Left ventricle myocardium inferior (tissue), 1 donor: ENCODE measurements at places on chromosomes 2 and 18.
A peak's percentile ranks its signal among the peaks of the same experiment; 100 is the strongest.

DNA sequence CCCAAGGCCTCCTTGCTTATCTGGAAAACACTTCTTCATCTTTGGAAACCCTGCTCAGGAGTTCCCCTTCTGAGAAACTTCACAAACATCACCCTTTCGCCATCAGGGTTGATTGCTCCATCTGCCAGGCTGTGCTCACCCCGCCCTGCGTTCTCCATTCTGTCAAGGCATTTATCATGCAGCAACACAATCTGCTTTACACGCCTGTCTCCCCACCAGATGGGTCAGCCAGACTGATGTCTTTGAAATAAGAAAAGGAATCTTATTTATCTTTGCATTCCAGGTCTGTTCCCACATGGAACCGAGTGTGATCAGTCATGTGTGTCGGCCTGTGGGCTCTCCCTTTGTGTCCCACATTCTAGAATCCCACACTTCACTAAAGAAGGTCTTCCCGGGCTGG lies 110.0 kb upstream of the ARL4C start:
- no peak for DNase-seq

DNA sequence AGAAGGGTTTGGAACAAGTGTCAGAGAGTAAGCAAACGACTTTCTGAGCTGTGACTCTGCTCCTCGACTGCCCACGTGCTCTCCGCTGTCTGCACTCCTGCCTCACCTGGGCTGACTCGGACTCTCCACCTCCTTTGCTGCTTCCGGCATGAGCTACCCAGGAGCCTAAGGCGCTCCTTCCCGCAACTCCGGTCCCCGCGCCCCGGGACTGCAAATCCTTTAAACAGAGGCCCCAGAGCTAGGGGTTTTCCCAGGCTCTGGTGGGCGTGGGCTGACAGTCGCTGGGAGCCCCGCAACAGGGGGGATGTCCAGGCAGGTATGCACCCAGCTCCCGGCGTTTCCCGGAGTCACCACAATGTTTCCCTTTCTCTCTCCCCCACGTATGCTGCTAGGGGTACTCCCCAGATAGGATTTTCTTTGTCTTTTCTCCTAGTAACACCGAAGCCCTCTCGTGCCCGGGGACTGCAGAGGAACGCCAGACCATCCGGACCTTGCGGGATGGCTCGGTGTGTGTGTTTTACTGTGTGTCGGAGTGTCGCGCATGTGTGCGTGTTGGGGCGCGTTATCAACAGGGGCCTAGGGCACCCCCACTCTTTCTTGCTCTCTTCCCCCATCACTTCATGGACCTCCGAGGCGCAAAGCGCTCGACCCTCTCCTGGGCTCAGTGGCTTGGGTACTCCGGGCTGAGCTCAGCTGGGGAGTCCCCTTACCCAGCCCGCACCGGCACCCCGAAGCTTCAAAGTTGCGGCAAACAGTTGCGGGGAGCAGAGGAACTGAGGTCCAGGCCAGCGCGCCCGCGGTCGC lies 691 bp upstream of the THSD7B start:
- no peak for DNase-seq

DNA sequence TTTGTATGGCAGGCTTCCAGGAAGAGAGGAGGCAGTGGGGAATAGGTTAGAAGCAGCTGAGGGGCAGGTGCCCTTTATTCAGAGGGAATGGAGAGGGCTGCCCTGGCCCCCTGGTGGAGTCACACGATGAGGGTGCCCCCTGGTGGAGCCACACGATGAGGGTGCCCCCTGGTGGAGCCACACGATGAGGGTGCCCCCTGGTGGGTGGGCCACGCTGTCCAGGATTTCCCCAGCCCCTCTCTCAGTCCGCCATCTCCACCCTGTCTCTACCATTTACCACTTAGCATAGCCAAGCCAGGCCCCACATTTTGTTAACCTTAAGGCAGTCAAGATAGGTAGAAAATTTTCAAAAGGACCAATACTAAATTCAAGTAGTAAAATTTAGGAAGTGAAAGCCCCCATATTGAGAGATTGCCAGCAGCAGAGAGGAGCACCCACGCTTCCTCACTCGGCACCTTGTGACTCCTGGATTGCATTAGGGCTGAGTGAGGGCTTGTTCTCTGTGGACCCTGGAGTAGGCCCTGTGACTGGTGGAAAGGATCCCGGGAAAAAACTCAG lies 10.4 kb upstream of the FAM228A start:
- DNase-seq = peak; percentile 15

DNA sequence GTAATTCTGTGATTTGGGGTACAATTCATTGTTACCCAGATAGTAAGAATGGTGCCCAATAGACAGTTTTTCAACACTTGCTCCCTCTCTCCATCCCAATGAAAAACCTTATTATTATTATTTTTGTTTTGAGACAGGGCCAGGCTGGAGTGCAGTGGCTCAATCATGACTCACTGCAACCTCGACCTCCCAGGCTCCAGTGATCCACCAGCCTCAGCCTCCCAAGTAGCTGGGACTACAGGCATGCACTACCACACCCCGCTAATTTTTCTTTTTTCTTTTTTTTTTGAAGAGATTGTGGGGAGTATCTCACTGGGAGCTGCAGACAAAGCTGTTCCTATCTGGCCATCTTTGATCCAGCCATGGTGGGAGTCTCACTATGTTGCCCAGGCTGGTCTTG lies 7.2 kb downstream of the TGFA start:
- DNase-seq = no peak

DNA sequence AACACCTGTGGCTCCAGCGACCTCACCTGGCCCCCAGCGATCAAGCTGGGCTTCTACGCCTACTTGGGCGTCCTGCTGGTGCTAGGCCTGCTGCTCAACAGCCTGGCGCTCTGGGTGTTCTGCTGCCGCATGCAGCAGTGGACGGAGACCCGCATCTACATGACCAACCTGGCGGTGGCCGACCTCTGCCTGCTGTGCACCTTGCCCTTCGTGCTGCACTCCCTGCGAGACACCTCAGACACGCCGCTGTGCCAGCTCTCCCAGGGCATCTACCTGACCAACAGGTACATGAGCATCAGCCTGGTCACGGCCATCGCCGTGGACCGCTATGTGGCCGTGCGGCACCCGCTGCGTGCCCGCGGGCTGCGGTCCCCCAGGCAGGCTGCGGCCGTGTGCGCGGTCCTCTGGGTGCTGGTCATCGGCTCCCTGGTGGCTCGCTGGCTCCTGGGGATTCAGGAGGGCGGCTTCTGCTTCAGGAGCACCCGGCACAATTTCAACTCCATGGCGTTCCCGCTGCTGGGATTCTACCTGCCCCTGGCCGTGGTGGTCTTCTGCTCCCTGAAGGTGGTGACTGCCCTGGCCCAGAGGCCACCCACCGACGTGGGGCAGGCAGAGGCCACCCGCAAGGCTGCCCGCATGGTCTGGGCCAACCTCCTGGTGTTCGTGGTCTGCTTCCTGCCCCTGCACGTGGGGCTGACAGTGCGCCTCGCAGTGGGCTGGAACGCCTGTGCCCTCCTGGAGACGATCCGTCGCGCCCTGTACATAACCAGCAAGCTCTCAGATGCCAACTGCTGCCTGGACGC lies 4.9 kb downstream of the GPR35 start:
- no peak for DNase-seq

- DNase-seq = no peak
Measured at GRCh38 chr18:73023975-73024374, 156.2 kb upstream of the NETO1 start.

DNA sequence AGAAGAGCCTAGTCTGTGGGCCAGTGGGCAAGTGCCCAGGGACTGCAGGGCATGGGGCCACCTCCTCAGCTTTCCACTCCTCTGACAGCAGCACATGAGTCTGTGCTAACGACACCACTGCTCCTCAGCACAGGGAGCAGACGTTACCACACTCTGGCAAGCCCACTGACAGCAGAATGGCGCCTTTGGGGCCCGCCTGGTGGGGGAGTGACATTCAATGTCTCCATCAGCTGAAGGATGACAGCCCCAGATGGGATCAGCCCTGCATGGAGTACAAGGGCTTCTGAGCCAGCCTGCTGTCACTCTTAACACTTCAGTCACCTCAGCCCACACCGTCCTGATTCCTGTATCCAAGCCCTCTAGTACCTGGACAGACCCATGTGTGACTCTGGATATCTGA lies 149.4 kb upstream of the SMAD2 start:
- DNase-seq = no peak

DNA sequence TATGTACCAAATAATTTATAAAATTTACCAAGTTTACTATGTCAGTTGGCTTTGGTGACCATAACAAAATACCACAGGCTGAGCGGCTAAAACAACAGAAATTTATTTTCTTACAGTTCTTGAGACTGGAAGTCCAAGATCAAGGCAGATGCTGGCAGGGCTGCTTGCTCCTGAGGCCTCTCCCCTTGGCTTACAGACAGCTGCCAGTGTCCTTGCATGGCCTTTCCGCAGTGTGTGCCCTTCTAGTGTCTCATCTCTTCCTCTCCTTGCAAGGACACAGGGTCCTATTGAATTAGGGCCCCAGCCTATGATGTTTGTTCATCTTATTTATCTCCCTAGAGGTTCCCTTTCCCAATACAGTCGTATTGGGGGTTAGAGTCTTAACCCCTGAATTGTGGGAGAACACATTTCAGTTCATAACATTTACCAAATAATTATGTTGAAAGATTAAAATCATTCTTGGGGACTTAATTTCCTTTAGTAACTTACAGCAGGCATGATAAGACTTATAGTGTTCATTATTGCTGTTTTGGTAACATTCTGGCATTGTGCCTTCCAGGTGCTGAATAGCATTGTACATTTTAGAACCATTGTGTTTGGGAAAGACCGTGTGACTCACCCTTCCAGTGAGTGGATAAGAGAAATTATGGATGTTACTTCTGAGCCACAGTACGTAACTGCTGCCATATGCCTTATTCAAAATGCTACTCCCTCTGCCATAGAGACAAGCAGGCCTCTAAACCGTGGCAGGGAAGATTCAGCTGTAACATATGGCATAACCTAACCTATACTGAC lies 317.5 kb downstream of the TMX3 start:
- DNase-seq = no peak

DNA sequence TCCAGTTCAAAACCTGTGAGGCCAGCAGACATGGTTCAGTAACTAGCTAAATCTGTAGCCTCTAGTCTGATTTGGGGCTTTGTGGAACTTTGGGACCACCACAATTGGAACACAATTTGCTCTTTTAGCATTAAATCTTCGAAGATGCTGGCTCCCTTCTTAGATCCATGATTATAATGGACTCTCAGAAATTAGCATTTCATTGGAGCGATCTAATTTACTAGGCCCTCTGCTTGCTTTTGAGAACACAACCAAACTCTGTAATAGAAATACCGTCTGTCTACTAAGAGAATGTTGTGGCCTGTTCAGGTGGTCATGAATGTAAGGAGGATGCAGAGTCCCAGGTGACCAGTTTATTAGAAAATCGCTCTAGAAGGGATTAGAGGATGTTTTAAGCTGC lies 70.2 kb upstream of the LYPD6B start:
- DNase-seq = no peak

GRCh38 chr2:83531206-83531826 lies 927.8 kb downstream of the SUCLG1 start:
- DNase-seq = no peak

DNA sequence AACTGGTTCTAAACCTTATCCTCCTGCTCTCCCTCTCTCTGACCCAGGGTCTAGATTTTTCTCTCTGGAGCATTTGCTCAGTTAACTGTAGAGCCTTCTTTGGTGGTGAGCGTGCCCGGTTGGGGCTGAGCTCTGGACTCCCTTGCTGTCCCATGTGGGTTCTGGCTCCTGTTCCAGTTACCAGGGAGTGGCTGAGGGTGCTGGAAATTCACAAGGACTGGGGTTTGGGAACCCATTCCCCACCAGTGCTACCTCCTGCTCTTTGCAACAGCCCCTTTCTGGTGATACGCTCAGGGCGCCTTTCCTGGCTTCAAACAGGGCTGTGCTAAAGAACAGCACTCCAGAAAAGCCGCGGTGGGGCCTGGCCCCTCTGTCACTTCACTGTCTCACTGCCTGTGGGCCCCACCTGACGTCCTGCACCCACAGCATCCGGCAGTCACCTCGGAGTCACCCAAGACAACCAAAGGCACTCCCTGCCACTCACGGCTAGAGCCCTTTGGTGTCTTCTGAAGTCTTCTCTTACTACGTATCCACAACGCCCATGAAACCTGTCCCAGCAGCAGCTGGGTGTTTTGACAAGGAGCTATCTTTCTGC lies 41.3 kb downstream of the CAPN13 start:
- no peak for DNase-seq

DNA sequence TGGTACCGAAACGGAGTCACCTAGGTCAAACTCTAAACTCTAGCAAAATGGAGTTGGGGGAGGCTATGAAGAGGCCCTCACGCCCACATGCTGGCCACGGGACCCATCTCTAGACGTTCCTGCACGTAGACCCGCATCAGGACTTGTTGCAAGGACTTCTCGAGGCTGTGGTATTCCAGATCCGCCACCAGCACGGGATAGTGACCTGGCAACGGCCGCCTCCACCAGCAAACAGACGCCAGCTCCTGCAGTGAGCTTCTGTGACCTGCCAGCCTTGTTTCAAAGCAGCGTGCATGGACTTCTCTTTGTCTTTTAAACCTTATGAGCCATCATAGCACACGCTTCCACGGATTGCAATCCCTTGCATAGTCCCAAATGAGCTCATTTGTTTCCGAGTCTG lies 40.3 kb upstream of the RALBP1 start:
- DNase-seq = no peak

DNA sequence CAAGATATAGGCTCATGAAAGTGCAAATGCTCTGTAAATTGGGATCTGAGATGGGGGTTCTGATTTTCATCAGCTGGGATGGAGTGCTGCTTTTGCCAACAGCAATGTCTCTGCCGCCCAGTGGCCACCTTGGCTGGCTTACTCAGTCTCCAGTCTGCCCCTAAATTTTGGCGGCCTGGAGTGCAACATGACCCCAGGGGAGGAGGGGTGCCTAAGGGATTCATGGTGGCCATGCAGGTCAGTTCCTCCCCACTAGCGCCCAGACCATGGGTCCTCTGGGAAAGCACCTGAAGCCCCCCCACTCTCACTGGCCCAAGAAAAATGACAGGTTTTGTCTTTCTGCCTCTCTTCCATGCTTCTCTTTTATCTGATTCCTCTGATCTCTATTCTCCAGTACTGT lies 45.0 kb downstream of the SLC4A3 start:
- DNase-seq = no peak

- no peak for DNase-seq
Measured at GRCh38 chr2:216056739-216057138, 24.9 kb downstream of the PECR start.
